ENCODE measurements at places on chromosomes 1 and 21. TPM values are rescaled to one million over a fixed set of nuclear protein-coding genes. Genes with fewer than 3 reads are reported as not detected.

The ZNF697 gene
- polyA plus RNA-seq: 69.6 TPM

The INKA2 gene
- polyA plus RNA-seq: 0.77 TPM

The CD2 gene
- not detected for polyA plus RNA-seq

The S100A14 gene
- polyA plus RNA-seq: not detected

The C1QB gene
- polyA plus RNA-seq: not detected

The SLC45A1 gene
- polyA plus RNA-seq: 13.7 TPM

The HRNR gene
- not detected for polyA plus RNA-seq

The AGBL4 gene
- polyA plus RNA-seq: 1.2 TPM

The SPATA1 gene
- polyA plus RNA-seq: 0.17 TPM

The SLC6A17 gene
- 3.5 TPM for polyA plus RNA-seq

The ALPL gene
- 3.4 TPM for polyA plus RNA-seq

The MMEL1 gene
- polyA plus RNA-seq: not detected

The BRDT gene
- polyA plus RNA-seq: not detected

The ZNF281 gene
- 23.9 TPM for polyA plus RNA-seq

The PHLDA3 gene
- 28.1 TPM for polyA plus RNA-seq

The DCDC2B gene
- not detected for polyA plus RNA-seq

The MARK1 gene
- polyA plus RNA-seq: 39.3 TPM

The HSD3B1 gene
- not detected for polyA plus RNA-seq

The SLAMF8 gene
- polyA plus RNA-seq: not detected

The RGS18 gene
- not detected for polyA plus RNA-seq

The TNNT2 gene
- not detected for polyA plus RNA-seq

The ADAR gene
- polyA plus RNA-seq: 51.4 TPM

The LRRIQ3 gene
- not detected for polyA plus RNA-seq

The KCNK1 gene
- polyA plus RNA-seq: 1.8 TPM

The WNT9A gene
- 1.4 TPM for polyA plus RNA-seq

The BACE2 gene
- 0.08 TPM for polyA plus RNA-seq

The THEM4 gene
- 13.3 TPM for polyA plus RNA-seq

The RAB3B gene
- polyA plus RNA-seq: 15.0 TPM

The ST6GALNAC3 gene
- polyA plus RNA-seq: 2.8 TPM

Measured in neural cell (in vitro differentiated cells).